ENCODE measurements at places on chromosomes 16 and 17. TPM values are rescaled to one million over a fixed set of nuclear protein-coding genes. Genes with fewer than 3 reads are reported as not detected.

The OTOP2 gene
- not detected for total RNA-seq

The PRR29 gene
- total RNA-seq, result not detected

The ASGR1 gene
- 0.13 TPM for total RNA-seq

The KRT10 gene
- 70.6 TPM for total RNA-seq

The AGRP gene
- not detected for total RNA-seq

The SEPTIN12 gene
- not detected for total RNA-seq

The GPRC5C gene
- 10.4 TPM for total RNA-seq

The KNOP1 gene
- total RNA-seq, result 15.2 TPM

The CTRB2 gene
- not detected for total RNA-seq

The MAP2K3 gene
- total RNA-seq, result 33.2 TPM

The SDR42E1 gene
- total RNA-seq, result 1.2 TPM

The ABCA6 gene
- 0.99 TPM for total RNA-seq

The ITGAX gene
- 0.46 TPM for total RNA-seq

The ITGAD gene
- total RNA-seq, result not detected

The MVP gene
- total RNA-seq, result 77.1 TPM

The HS3ST2 gene
- not detected for total RNA-seq

The CSH2 gene
- not detected for total RNA-seq
